ENCODE measurements at places on chromosomes 1 and 21.

- DNase-seq = no peak
These were observed 92.2 kb upstream of the KCTD3 start for GRCh38 chr1:215474940-215475339.

DNA sequence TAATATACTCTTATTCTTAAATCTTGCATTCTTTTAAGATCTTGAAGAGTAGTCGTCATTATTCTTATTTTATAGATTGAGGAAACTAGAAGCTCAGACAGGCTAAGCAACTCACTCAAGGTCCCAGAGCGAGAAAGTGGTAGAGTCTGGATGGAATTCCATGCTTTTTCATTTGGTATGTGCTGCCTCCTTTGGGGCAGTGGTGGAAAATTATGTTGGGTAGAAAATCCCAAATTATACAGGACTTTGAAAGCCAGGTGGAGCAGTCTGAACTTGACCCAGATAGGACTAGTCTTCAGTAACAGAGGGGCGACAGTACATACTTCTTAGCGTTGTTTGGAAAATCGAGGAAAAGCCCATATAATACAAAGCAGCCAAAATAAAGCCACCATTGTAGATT lies 205.6 kb downstream of the ATG4C start:
- no peak for DNase-seq

GRCh38 chr21:40208948-40209345 lies 341.7 kb downstream of the PCP4 start:
- no peak for DNase-seq

DNA sequence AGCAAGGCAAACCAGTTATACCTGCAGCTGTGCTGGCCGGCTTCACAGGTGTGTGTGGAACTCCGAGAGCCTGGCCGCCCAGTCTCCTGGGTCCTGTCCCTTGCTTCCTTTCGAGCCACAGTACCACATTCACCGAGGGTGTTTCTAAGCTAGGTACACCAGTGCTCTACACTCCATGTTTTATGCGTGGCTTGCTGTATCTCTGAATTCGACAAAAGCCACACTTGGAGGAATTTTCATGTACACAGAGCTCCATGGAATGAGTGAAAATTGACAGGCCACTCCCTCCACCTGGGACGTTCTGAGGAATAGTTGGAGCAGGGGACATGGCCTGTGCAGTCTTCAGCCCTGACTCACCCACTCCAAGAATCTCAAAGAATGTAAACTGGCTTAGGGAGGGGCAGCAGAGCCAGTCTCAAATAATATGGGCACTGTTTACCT lies 14.0 kb downstream of the ETS2 start:
- DNase-seq = no peak
